Right lobe of liver (tissue), 6 donors: ENCODE measurements at places on chromosomes 3 and 15. TPM values are rescaled to one million over a fixed set of nuclear protein-coding genes. Genes with fewer than 3 reads are reported as not detected.

Gene MGA
- total RNA-seq: 15.5 TPM

DNA sequence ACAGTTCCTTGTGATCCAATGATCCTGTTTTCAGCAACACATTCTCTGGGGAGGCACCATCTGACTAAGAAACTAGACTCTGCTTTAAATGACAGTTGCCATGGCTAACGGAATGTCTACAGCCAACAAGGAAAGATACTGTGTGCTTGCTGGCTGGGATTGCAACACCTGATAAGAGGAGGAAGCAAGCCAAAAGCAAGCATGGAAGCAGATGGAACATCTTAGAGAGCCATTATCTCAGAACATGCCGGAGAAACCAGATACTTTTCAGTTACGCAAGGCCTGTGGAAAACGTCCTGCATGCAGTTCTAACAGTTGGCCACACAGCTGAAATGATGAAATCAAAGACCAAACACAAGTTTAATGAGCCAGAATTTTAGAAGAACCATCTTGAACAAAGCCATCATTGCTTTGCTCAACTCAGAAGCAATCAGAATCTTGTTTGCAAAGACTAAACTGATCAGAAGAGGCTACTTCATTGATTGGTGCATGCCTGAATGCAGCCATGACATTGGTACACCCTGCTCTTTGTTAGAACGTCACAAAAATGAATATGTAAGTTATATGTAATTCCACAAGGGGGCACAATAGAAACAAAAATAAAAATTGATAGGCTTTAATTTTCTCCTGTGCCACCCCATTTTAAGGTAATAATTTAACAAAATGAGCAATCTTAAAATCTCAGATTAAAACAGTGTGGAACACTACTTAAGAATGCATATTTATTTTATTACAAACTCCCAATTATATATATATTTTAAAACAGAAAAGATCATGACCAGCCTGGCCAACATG lies 50.8 kb downstream of the GXYLT2 start:
- no peaks in the 10 kb centered on the region for H3K4me1 ChIP-seq
- no peaks in the 10 kb centered on the region for H3K27me3 ChIP-seq
- H3K4me3 ChIP-seq: no peak overlapping the region
- DNase-seq: no peak

Gene SPSB4
- not detected for total RNA-seq

Gene MAGEL2
- not detected for total RNA-seq

DNA sequence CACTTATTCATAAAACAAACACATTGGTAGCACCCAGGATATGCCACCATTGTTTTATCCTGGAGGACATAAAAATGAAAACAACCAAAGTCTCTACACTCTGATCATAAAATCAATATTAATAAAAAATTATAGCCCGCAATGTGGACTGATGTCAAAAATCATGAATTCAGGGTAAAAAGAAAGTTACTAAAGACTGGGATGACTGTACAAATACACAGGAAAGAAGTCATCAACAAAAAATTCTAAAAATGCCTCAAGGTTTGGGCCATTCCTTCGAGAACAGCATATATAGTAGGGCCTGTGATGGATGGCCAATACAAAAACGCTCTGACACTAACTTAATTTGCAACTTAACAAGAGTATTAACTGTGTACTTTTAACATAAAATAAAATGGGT lies 76.8 kb downstream of the THBS1 start:
- H3K27me3 ChIP-seq: no peaks in the 10 kb centered on the region
- H3K36me3 ChIP-seq: no peaks in the 10 kb centered on the region
- no peaks in the 10 kb centered on the region for H3K4me1 ChIP-seq
- no peak for DNase-seq
- H3K4me3 ChIP-seq: no peak overlapping the region

DNA sequence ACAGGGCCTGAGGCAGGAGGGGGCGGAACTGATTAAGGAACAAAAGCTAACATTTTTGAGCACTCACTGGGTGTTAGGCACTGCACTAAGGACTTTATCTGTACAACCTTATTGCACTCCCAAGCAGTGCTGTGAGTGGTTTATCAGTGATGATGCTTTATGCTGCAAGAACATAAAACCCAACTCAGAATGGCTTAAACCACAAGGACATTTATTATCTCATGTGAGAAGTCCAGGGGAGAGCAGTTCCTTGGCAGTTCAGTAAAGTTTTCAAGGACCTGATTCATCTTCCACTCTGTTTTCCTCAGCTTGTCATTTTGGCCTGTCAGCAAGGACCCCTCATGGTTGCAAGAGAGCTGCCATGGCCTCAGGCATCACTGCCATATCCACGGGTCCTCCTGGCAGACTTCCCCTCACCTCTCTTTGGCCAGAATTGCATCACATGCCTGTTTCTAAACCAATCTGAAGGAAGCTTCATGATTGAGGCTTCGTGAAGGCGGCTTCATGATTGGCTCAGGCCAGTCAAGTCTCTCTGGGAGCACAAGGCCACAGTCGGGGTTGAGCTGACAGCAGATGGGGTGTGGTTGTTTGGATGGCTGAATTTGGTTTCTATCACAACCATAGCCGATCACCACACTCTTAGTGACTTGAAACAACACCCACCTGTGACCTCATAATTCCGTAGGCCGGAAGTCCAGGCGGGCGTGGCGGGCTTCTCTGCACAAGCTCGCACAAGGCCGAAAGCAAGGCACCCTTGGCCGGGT lies 15.8 kb downstream of the EFCC1 start:
- no peaks in the 10 kb centered on the region for H3K4me1 ChIP-seq
- no peaks in the 10 kb centered on the region for H3K27me3 ChIP-seq
- no peak overlapping the region for H3K4me3 ChIP-seq

Gene IL17RB
- total RNA-seq: 19.8 TPM

DNA sequence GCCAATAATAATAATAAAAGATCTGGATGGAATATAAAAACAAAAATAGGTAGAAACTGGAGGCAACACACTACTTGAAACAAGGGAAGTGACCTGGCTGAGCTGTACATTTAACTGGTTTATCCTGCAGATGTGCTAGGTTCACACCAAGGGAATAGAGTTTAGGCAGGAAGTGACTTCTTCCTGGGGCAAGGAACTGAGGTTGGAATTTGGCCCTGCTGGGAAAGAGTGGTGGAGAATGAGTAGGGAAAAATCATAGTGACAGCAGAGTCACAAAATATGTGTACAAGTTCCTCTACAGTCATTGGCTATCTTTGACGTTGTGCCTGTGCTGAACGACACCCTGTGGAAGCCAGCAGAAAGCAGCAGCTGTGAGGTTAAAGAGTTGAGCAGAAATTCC lies 44.1 kb downstream of the ARHGAP11B start:
- no peak for DNase-seq
- no peaks in the 10 kb centered on the region for H3K36me3 ChIP-seq
- H3K4me1 ChIP-seq: no peaks in the 10 kb centered on the region
- no peaks in the 10 kb centered on the region for H3K27me3 ChIP-seq
- no peak overlapping the region for H3K27ac ChIP-seq

Gene B3GNT5
- total RNA-seq: 9.8 TPM
